A549 treated with dexamethasone at 1 μM for 4 hours (cell line): ENCODE measurements at places on chromosomes 7 and 10. TPM values are rescaled to one million over a fixed set of nuclear protein-coding genes. Genes with fewer than 3 reads are reported as not detected.

The HYAL4 gene
- 0.04 TPM in 1 of 5 replicates, not detected in the others for total RNA-seq

The OIT3 gene
- total RNA-seq, result 0.04 TPM in 1 of 5 replicates, not detected in the others

The LEP gene
- not detected in 5 replicates for total RNA-seq

The ZNF277 gene
- 12.0 to 14.8 TPM (median 13.9 TPM) in 5 replicates for total RNA-seq

The OR2A1 gene
- not detected in 5 replicates for total RNA-seq

The CDC14C gene
- not detected in 5 replicates for total RNA-seq

The NODAL gene
- total RNA-seq, result 0.05 TPM in 1 of 5 replicates, not detected in the others

The MRC1 gene
- 0.01 to 0.04 TPM (median 0.02 TPM) in 4 of 5 replicates, not detected in the other for total RNA-seq

The SEMA3C gene
- 53.5 to 113 TPM (median 83.6 TPM) in 5 replicates for total RNA-seq

The KNDC1 gene
- total RNA-seq, result 0.60 to 1.5 TPM (median 1.3 TPM) in 5 replicates

The BTBD16 gene
- total RNA-seq, result 0.43 to 0.81 TPM (median 0.70 TPM) in 5 replicates

The GLI3 gene
- total RNA-seq, result 0.05 to 0.45 TPM (median 0.19 TPM) in 5 replicates

The MPLKIP gene
- 33.3 to 37.8 TPM (median 35.7 TPM) in 5 replicates for total RNA-seq

The SPDYE16 gene
- 0.04 TPM in 1 of 5 replicates, not detected in the others for total RNA-seq

The SLC26A5 gene
- total RNA-seq, result not detected in 5 replicates

The MYH16 gene
- total RNA-seq, result 0.25 to 0.70 TPM (median 0.40 TPM) in 5 replicates

The PVRIG gene
- not detected in 5 replicates for total RNA-seq

The AGFG2 gene
- total RNA-seq, result 29.4 to 57.4 TPM (median 50.2 TPM) in 5 replicates

The CTAGE8 gene
- total RNA-seq, result not detected in 5 replicates

The WASHC2A gene
- 11.7 to 14.6 TPM (median 12.6 TPM) in 5 replicates for total RNA-seq

The EPDR1 gene
- 69.0 to 77.1 TPM (median 74.5 TPM) in 5 replicates for total RNA-seq

The GATA3 gene
- total RNA-seq, result 3.3 to 5.3 TPM (median 4.8 TPM) in 5 replicates

The SUN3 gene
- 0.13 to 0.16 TPM in 2 of 5 replicates, not detected in the others for total RNA-seq

The ASB15 gene
- not detected in 5 replicates for total RNA-seq

The LIPF gene
- total RNA-seq, result not detected in 5 replicates

The FAS gene
- 28.0 to 31.4 TPM (median 30.5 TPM) in 5 replicates for total RNA-seq

The ACBD5 gene
- 23.4 to 29.4 TPM (median 25.6 TPM) in 5 replicates for total RNA-seq

The CALY gene
- 0.30 to 0.52 TPM (median 0.46 TPM) in 5 replicates for total RNA-seq

The MICU1 gene
- total RNA-seq, result 52.6 to 59.8 TPM (median 55.3 TPM) in 5 replicates

The CRTAC1 gene
- 1.1 to 1.7 TPM (median 1.5 TPM) in 5 replicates for total RNA-seq

The AQP1 gene
- total RNA-seq, result 0.32 to 0.62 TPM (median 0.39 TPM) in 5 replicates

The EFCAB10 gene
- 2.4 to 3.4 TPM (median 2.8 TPM) in 5 replicates for total RNA-seq

The ARHGAP22 gene
- 3.1 to 4.3 TPM (median 3.5 TPM) in 5 replicates for total RNA-seq

The DDX50 gene
- total RNA-seq, result 32.3 to 40.1 TPM (median 36.4 TPM) in 5 replicates

The ZMIZ1 gene
- total RNA-seq, result 28.4 to 44.8 TPM (median 42.8 TPM) in 5 replicates

The VGF gene
- total RNA-seq, result 9.7 to 28.7 TPM (median 20.3 TPM) in 5 replicates

The ITPRID1 gene
- not detected in 5 replicates for total RNA-seq

The CFAP70 gene
- 0.08 to 0.20 TPM (median 0.14 TPM) in 5 replicates for total RNA-seq

The ELFN1 gene
- 0.24 to 0.37 TPM (median 0.33 TPM) in 5 replicates for total RNA-seq

The WDR86 gene
- total RNA-seq, result 0.11 to 0.26 TPM (median 0.18 TPM) in 4 of 5 replicates, not detected in the other

The PRPS1L1 gene
- not detected in 5 replicates for total RNA-seq

The VPS37D gene
- total RNA-seq, result 3.1 to 5.0 TPM (median 4.5 TPM) in 5 replicates

The COBL gene
- total RNA-seq, result 3.2 to 4.5 TPM (median 4.2 TPM) in 5 replicates
